ENCODE measurements at places on chromosomes 5 and 9. TPM values are rescaled to one million over a fixed set of nuclear protein-coding genes. Genes with fewer than 3 reads are reported as not detected.

TMEM171 gene
- 2.1 TPM for polyA plus RNA-seq

F2R gene
- 3.7 TPM for polyA plus RNA-seq

PCDHGA4 gene
- 3.9 TPM for polyA plus RNA-seq

OR1K1 gene
- polyA plus RNA-seq, result not detected

ENC1 gene
- 156 TPM for polyA plus RNA-seq

CNOT8 gene
- 41.0 TPM for polyA plus RNA-seq

RANBP17 gene
- 2.2 TPM for polyA plus RNA-seq

DCAF12 gene
- polyA plus RNA-seq, result 98.5 TPM

FOXD4L5 gene
- not detected for polyA plus RNA-seq

MEIKIN gene
- polyA plus RNA-seq, result not detected

COL15A1 gene
- polyA plus RNA-seq, result 1.1 TPM

PALM2AKAP2 gene
- polyA plus RNA-seq, result 0.68 TPM

Data from brain (organoid and tissue), 16 donors.